Stimulated activated CD4-positive, alpha-beta T cell treated with anti-CD3 and anti-CD28 coated beads, Interleukin-1b, Interleukin-23, amount 100 ng/mL, for 24 hours (primary cell): ENCODE measurements at places on chromosomes 6 and 20.

GRCh38 chr20:24046888-24047287 lies 58.3 kb upstream of the GGTLC1 start:
- no peak for DNase-seq

DNA sequence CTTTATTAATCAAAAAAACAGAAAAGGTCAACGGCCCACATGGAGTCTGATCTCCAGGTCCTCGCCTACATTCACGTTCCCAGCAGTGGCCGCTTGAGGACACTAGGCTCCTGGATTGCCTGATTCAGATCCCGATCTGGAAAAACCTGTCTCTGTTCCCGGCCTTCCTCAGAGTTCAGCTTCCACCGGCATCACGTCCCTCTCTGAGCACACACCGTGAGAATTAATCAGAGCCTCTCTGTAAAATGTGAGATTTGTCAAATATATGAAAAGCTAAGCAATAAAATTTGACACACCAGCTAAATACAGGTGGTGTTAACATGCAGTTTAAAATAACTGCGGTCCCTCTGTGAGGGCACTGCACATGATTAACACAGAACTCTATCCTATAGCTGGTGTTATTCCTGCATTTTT lies 122.8 kb upstream of the COL21A1 start:
- no peak for DNase-seq

GRCh38 chr6:111950661-111951496 lies 77.6 kb upstream of the FYN start:
- DNase-seq = no peak

GRCh38 chr20:8633366-8633765 lies 435.5 kb upstream of the PLCB4 start:
- DNase-seq = no peak

GRCh38 chr20:32456869-32457478 lies 98.8 kb downstream of the ASXL1 start:
- DNase-seq = no peak

- no peak for DNase-seq
These were observed 7.8 kb downstream of the TEAD3 start for GRCh38 chr6:35489066-35489465.

- DNase-seq = no peak
These were observed at the start of gene BFSP1 for GRCh38 chr20:17530716-17531664. TSS of gene BFSP1 (minus strand) at chr20:17531379. CDS start at chr20:17531329, 50 bp downstream.
